ENCODE measurements at places on chromosomes 1 and 21. TPM values are rescaled to one million over a fixed set of nuclear protein-coding genes. Genes with fewer than 3 reads are reported as not detected.

DNA sequence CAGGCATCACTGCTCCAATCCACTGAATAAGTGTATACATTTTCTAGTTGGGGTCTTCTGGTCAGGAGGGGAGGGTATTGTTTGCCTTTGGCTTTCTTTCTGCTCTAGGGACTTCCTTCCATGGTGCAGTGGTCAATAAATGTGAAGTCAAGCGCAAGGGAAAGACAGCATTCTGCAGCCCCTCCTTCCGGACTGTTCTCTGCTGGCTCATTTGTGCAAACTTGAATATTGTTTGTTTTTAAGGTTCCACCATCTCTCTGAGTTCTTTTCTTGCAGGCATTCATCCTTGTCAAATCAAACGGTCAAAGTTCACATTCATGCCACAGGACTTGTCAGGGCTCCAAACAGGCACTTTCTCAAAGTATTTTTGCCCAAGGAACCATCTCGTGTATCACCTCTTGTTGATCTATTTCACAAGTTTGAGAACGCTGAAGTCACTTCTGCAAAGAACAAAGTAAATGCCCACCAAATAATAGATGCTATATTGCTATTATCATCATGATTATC, 205.6 kb upstream of the KAZN start:
- no peak for ATAC-seq

DNA sequence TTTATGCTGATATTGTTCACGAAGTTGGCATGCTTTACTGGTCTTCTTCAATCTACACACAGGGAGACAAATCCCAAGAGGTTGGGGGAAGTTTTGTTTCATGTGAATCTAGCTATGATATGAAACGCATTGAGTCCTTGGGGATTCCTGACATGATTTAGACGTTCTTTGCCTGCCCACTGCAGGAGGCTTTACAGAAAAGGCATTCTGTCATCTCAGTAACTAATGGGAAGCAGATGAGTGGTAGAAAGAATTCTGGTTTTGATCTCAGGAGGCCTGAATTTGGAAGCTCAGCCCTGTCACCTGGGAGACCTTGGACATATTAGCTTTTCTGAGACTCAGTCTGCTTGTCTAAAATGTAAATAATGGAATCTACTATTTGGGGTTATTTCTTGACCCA, 383.0 kb upstream of the NFIA start:
- ATAC-seq: no peak

GRCh38 chr1:16249596-16250241, 12.7 kb upstream of the CPLANE2 start:
- no peak for ATAC-seq

Gene ITLN1
- total RNA-seq: not detected

GRCh38 chr1:84480650-84481049, 1.6 kb downstream of the RPF1 start:
- ATAC-seq: no peak

Gene GJB3
- 61.7 TPM for total RNA-seq
